ENCODE measurements at places on chromosomes 4 and X.
A peak's percentile ranks its signal among the peaks of the same experiment; 100 is the strongest.

GRCh38 chr4:188439641-188440311, 300.5 kb downstream of the TRIML1 start:
- H3K27me3 ChIP-seq: no peaks in the 10 kb centered on the region
- no peaks in the 10 kb centered on the region for H3K36me3 ChIP-seq
- no peak for DNase-seq
- H3K4me1 ChIP-seq: no peaks in the 10 kb centered on the region
- H3K27ac ChIP-seq: no peak overlapping the region

DNA sequence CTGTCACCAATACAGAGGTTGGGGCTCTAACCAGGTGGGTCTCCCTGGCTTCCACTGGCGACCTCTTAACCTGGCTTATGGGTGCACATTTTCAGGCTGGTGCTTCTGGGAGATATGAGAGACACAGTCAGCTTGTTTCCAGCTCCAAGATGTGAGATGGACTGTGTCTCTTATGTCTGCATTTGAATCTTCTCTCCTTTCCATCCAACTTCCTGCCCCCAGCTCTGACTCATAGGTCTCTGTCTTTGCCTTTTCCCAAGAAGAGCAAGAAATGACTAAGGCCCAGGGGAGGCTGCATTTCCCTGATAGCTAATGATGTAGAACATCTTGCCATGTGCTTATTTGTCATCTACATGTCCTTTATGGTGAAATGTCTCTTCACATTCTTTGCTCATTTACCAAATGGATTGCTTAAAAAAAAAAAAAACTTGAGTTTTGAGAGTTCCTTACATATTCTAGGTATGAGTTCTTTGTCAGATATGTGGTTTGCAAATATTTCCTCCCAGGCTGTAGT, 3.2 kb upstream of the UXT start:
- H3K27me3 ChIP-seq: no peaks in the 10 kb centered on the region
- H3K4me3 ChIP-seq: no peak overlapping the region
- H3K4me1 ChIP-seq: no peaks in the 10 kb centered on the region
- DNase-seq: no peak
- no peak overlapping the region for H3K27ac ChIP-seq
- peaks cover 3% of the 10 kb centered on the region for H3K36me3 ChIP-seq

GRCh38 chr4:71107726-71108125, 114.3 kb downstream of the DCK start:
- H3K36me3 ChIP-seq: no peaks in the 10 kb centered on the region
- DNase-seq: no peak
- no peaks in the 10 kb centered on the region for H3K27me3 ChIP-seq
- H3K4me1 ChIP-seq: no peaks in the 10 kb centered on the region
- H3K4me3 ChIP-seq: no peak overlapping the region

DNA sequence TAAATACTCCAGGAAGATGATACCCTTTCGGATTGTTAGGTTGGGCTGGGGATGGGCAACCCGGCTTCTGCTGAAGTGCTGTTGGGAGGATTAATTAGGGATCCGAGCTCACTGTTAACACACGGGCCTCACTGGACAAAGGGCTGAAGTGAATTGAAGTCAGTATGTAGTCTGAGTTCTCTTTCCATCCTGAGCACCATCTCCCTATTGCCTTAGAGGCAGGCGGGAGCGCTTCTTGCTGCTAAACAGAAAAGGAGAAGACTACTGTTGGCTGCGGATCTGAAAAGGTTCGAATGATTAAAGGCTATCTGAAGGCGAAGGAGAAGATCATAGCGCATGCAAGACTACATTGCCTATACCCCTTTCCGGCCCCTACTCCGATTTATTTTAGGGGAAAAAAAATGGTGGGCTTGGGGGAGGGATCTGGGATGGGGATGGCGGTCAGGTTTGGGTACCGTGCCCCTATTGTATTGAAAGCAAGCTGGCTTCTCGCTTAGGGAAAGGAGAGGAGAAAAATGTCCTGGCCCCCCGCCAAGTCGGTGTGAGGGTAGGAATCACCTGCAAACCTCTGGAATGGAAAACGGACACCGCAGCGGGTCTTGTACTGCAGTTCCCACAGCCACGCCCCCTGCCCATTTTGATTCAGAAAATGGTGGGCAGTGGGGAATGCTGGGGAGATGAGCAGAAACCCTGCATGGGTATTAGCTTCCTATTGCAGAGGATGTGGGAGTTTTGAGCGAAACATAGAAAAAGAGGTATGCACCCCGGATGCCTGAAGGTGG, 22.3 kb downstream of the MORF4L2 start:
- H3K27me3 ChIP-seq: no peaks in the 10 kb centered on the region
- H3K4me1 ChIP-seq: no peaks in the 10 kb centered on the region
- H3K27ac ChIP-seq: no peak overlapping the region
- DNase-seq: no peak

- H3K4me3 ChIP-seq: peak overlapping the region; percentile 31
- H3K27ac ChIP-seq: peak overlapping the region; percentile 81
- no peaks in the 10 kb centered on the region for H3K27me3 ChIP-seq
- H3K36me3 ChIP-seq: no peaks in the 10 kb centered on the region
- DNase-seq: no peak
Observed at GRCh38 chrX:130120321-130120731, 10.0 kb upstream of the ELF4 start.

GRCh38 chr4:5399790-5400421, 308.5 kb downstream of the EVC2 start:
- H3K27ac ChIP-seq: no peak overlapping the region
- H3K36me3 ChIP-seq: no peaks in the 10 kb centered on the region
- DNase-seq: no peak
- no peak overlapping the region for H3K4me3 ChIP-seq
- no peaks in the 10 kb centered on the region for H3K27me3 ChIP-seq
- H3K4me1 ChIP-seq: no peaks in the 10 kb centered on the region

DNA sequence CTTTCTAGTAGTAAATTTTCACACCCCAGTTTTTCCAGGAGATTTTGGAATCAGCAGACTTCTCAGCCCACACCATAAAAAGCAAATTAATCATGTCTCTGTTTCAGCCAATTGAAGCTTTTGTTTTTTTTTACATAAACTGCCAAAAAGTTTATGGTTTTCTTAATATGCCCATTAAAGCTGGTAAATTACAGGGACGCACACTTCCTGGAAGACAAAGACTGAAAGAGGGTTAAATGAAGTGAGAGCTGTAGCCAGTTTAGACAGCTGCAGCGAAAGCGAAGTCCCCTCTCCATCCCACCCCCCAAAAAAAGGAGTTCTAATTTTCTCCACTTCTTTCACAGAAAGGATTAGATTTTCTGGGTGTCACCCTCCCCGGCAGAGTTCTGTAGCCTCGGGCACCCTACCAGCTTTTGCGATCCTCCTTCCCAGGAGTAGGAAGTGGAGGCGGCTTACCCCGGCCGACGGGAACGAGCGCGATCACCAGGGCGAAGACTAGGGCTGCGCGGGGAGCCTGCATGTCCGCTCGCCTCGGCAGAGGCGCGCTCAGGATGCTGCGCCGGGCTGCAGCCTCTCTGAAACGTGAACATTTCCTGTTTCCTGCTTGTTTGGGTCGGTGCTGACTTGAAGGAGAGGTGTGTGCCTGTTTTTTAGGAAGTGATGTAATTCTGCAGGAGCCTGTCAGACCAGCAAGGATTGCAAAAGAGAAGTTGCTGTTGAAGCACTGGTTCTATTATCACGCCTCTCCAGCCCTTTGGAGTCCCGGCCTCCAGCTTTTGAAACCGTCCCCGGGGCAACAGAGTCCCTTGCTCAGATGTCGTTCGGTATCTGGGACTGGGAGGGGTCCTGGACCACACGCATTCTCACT, at the start of gene TMEM154:
TSS of gene TMEM154 (minus strand) at position 584 of the 868 bp plus-strand sequence. CDS start at position 520, 64 bp downstream.
- H3K36me3 ChIP-seq: no peaks in the 10 kb centered on the region
- peak; percentile 72 for DNase-seq

DNA sequence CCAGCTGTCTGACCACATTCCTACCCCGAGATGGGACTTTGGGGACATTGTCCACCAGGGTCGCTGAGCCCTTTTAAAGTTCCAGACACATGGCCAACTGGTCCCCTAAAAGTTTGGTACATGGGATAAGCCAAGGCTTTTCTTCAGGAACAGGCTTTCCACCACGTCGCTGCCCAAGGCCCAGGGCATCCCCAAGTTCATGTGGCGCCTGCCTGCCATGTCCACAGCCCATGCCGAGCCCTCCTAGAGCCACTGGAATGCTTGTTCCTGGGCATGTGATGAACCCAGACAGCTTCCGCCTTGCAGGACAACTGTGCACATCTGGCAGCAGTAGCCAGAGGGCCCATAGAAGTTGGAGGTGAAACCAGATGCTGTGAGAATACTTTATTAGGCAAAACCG, 41.3 kb downstream of the FRG1 start:
- no peaks in the 10 kb centered on the region for H3K27me3 ChIP-seq
- H3K36me3 ChIP-seq: no peaks in the 10 kb centered on the region
- no peak for DNase-seq
- H3K4me3 ChIP-seq: no peak overlapping the region
- H3K4me1 ChIP-seq: no peaks in the 10 kb centered on the region
- H3K27ac ChIP-seq: no peak overlapping the region

DNA sequence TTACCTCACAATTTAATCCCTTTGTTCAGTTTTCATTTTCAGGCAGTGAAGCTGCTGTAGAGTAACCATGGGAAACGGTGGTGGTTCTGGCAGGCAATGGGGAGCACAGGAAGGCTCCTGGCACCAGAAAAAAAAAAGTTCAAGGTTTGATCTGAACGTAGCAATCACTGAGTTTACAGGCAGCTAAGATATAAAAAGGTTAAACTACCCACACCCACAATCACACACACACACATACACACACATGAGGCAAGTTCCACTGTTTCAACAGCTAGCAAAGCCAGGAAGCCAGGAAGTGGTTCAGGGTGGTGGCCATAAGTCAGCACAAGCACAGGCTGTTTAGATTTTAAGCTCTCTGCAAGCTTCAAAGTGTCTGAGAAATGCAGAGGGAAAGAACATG, at the start of gene SULT1B1:
TSS of gene SULT1B1 (minus strand) at position 166 of the 400 bp plus-strand sequence. CDS start 5,403 bp downstream, outside the sequence.
- H3K4me3 ChIP-seq: no peak within 1 kb of the TSS
- H3K27ac ChIP-seq: no peak within 1 kb of the TSS
- DNase-seq: no peak
- no peaks in the 10 kb centered on the region for H3K4me1 ChIP-seq
